DMS153 (cell line): ENCODE measurements at places on chromosomes 2 and 18.

DNA sequence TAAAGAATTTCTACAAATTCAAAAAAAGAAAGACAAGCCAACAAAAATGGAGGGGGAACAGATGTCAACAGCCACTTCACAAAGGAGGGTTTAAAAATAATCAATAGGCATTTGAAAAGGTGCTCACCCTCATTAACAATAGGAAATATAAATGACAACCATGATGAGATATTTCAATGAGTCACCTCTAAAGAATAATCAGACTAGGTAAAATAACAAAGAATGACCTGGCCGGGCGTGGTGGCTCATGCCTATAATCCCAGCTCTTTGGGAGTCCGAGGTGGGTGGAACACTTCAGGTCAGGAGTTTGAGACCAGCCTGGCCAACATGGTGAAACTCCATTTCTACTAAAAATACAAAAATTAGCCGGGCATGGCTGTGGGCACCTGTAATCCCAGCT, 133.6 kb downstream of the KCNE4 start:
- DNase-seq = no peak

GRCh38 chr2:127175751-127176354, 44.2 kb downstream of the CYP27C1 start:
- peak; percentile 20 for DNase-seq

GRCh38 chr2:71886241-71886640, 261.4 kb downstream of the CYP26B1 start:
- no peak for DNase-seq

DNA sequence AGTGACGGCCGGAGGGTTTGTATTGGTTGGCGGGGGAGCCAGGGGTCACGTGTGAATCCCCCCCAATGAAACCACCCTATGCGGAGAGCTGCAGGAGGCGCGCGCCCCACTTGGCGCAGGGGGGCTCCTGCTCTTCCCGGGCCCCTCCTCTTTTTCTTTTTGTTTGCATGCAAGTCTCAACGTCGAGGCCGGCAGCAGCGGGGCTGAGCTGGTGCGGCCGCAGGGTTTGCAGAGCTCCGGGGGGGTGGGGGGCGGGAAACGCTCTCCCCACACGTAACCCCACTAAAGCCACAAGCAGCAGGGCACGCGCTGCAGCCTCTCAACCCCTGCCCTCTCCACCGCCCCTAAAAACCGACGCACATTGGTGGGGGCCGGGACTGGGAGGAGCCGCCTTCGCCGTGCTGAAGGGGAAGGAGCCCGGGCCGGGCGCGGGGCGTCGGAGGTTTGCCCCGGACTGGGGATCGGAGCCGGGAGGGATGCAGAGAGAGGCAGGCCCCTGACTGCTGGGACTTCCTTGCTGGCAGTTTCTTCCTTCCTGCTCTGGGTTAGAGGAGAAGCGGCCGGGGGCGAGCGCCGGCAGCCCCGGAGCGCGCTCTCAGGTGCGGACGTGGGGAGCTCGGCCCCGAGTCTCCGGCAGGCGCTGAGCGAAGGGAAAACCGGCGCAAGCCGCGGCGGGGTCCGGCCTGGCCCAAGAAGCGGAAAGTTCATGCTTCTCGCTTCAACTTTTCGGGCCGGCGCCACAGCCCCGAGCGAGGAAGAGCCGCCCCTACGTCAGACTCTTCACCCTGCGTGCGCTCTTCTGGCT, 864 bp downstream of the LBH start:
- no peak for DNase-seq

GRCh38 chr2:34570266-34570872, 971.3 kb upstream of the FAM98A start:
- peak; percentile 10 for DNase-seq

- peak; percentile 41 for DNase-seq
Observed at GRCh38 chr2:9799729-9800632, 43.3 kb upstream of the TAF1B start.

- DNase-seq = no peak
Observed at GRCh38 chr2:113025737-113026136, 20.5 kb downstream of the IL36A start.

DNA sequence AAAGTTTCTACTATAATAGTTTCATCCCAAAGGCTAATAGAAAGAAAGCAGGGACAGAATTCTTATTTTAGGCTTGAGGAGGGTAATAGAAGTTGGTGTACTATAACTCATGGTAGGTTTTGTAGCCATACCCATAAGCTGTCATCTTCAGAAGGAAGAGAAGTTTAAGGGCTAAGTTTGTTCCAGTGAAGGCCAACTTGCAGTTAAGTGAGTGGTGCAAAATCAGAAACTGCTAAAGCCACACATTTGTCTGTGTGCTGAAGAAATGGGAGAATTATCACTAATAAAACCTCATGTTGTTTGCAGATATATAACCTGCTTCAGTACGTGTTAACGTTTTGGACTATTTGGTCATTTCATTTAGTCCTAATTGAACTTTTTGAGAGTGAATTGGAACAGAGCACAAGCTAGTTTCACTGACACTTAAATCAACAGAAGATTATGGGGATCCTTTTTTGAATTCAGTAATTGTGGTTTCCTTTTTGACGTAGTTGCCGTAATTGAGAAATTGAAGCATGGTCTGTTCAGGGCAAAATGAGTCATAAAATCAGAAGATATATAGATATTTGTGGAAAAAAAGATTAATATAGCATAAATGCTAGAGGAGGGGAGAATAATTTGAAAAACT, 69.1 kb downstream of the PHLPP1 start:
- no peak for DNase-seq

DNA sequence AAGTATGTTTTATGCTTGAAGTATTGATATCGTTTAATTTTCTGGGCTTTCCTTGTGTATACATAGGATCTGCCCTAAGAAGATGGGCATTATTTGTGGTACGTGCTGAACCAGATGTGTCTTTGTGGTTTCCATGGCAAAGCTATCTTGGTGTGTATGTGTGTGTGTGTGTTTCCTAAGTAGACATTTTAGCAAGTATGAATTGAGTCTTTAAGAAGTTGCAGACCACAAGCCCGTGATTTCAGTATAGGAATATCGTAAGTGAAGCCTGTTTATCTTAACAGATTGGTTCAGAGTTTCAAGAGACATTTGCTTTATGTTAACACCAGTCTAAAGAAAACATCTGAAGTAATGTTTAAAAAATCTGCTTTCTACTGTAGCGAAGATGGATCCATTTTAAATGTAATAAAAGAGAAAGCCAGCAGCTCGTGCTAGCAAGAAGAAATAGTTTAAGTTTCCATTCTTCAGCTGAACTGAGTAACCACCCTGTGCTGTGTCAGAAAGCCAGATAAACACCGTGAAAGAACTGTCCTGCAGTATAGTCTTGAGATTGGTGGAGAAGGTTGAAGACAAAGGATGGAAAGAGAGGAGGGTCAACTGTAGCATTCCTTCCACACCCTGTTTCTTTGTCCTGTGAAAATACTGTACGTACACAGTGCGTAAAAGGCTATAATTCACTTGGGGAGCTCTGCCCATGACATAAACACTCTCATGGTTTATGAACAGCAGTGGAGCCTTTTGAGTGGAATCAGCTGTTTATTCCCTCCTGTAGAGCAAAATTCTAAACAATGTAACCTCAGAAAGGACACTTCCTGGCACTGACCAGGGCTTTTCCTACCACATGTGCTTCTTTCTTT, 91.9 kb upstream of the FOSL2 start:
- DNase-seq = peak; percentile 36

DNA sequence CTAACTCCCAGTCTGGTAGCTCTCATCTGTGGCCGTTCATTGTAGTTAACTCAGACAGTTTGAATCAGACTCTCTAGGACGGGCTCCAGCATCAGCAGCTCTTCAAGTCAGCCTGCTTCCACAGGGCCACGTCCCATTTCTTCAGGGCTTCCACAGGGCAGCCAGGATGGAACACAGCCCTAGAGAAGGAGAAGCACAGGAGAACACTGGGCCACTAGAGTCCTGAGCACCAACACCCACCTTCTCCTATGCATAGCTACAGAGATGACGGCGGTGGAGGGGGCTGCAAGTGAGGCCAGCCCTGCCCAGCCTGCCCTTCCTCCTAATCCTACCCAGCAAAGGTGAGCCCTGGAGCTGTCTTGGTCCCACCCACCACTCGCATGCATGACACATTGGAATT, 10.2 kb upstream of the TEX261 start:
- no peak for DNase-seq

- no peak for DNase-seq
Observed at GRCh38 chr2:86174445-86174844, 20.8 kb downstream of the IMMT start.

GRCh38 chr2:80869858-80870438, 565.4 kb upstream of the LRRTM1 start:
- DNase-seq = no peak

GRCh38 chr2:134640494-134640893, 78.3 kb downstream of the TMEM163 start:
- DNase-seq = no peak

DNA sequence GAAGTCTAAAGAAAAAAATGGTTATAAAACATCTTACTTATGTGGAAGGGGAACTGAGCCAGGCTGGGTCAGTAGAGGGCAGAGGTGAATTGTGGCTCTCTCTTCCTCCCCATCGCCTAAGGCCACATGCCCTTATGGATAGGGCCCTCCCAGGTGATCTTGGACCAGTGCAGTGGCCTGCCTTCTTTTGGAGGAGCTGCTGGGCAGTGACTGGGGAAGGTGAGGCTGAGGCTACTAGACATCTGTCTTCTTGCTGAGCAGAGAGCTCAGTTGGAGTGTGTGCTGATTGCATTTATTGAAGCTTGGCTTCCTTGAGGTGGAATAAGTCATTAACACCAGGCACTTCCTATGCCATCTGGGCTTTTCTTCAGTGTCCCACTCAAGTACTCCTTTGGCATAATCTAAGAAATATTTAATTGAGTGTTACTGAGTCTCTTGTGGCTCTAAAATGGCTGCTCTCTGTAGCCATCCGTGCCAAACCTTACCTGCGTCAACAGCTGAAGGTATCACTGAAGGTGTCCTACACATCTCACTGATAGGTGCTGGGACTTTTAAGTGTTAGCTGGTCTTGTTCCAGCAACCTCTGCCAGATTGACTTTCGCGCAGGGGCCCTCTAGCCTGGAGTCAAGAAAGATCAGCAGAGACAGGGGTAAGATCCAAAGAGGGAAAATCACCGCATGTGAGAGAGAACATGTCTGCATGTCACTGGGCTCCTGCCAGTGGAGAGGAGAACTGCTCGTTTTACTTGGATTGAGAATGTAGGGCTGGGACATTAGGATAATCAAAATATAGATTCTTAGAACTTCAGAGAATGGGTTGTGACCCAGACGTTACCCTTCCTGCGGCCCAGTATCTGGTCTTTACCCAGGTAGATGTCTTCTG, 256.1 kb downstream of the LTBP1 start:
- DNase-seq = no peak

DNA sequence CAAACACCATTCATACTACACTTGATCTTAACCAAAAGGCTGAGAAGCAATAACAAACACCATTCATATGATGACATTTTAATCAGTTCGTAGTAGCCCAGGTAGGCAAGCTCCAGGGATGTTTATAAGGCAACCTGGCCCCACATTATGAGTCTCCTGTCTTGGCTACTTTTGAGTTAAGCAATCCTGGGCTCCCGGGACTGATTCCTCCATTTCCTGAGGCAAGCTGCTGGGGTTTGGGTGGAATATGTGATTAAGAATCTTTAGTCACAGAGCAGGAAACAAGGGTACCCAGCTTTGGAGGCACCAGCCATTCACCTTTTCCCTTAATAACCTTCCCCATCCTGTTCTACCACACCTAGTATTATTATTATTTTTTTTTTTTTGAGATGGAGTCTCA, 24.5 kb upstream of the SPRED2 start:
- no peak for DNase-seq

GRCh38 chr2:239978411-239978810, 46.7 kb downstream of the NDUFA10 start:
- DNase-seq = no peak

DNA sequence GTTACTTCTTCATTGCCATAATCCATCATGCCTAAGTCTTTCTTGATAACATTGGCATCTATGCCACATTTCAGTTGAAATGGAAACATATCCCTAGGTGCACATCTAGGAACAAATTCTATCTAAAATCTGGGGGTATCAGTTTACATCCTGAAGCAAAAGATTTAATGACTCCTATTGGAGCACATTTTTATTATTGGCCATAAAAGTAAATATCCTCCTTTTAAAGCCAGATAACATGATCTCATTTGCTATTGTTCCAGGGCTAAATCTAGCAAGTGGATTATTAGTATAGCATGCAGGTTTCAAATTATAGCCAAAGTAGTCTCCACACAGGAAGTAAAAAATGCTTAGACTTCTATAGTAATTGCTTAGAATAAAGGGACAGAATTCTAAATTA, 193.2 kb downstream of the CDH2 start:
- peak; percentile 49 for DNase-seq

DNA sequence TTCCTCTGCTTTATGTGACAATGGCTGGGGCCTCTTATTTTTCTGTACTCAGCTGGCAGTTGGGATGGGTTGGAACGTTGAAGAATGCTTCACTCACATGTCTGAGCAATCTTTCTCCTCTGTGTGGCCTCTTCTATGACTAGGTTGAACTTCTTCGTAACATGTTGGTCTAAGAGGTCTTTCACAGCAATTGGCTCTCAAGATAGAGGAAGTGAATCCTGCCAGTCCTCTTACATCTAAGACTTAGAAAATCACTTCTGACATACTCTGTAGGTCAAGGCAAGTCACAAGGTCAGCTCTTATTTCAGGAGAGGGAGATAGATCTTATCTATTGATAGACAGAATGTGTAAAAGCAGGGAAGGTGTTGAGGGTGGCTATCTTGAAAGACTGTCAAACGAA, 174.1 kb downstream of the NYAP2 start:
- no peak for DNase-seq

GRCh38 chr2:100518801-100519200, 44.0 kb upstream of the PDCL3 start:
- DNase-seq = no peak

DNA sequence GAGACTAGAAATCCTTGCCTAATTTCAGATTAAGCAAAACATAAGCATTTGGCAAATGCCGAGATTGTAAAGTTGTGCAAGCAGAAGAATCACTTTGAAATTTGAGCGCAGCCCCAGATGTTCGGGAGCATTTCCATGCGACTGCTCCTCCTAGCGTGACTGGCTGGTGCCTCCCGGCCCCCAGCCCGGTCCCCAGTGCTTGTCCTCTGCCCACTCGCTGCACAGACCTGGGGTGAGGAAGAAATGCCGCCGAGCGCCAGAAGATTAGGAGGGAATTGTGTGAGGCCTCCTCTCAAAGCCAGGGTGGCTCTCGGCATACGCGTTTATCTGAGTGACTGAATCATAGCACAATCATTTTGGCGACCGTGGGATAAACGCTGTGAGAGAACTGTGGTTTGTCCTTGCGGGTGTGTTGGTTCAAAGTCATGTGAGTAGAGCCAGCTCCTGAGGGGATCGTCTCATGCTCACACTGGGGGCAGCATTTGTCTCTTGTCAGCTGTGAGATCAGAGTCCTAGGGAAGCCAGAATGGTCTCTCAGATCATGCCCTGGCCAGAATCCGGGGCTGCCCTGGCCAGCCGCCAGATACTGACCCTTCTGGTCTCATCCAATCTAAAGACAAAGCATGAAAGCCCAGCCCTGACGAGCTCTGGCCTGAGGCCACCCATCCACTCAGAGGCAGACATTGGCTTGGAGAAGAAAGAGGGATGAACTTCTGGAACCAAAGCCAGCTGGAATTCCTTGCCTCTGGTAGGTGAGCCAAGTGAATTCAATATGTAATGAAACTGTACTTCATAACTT, 189.3 kb downstream of the SH3RF3 start:
- DNase-seq = no peak

GRCh38 chr2:74429487-74430451, 8.2 kb downstream of the WDR54 start:
- no peak for DNase-seq
